ENCODE measurements at places on chromosomes 2 and 18.

- no peak for DNase-seq
Measured at GRCh38 chr18:23752796-23753195, 63.5 kb downstream of the LAMA3 start.

- DNase-seq = no peak
Measured at GRCh38 chr2:142642650-142643049, 234.8 kb upstream of the KYNU start.

DNA sequence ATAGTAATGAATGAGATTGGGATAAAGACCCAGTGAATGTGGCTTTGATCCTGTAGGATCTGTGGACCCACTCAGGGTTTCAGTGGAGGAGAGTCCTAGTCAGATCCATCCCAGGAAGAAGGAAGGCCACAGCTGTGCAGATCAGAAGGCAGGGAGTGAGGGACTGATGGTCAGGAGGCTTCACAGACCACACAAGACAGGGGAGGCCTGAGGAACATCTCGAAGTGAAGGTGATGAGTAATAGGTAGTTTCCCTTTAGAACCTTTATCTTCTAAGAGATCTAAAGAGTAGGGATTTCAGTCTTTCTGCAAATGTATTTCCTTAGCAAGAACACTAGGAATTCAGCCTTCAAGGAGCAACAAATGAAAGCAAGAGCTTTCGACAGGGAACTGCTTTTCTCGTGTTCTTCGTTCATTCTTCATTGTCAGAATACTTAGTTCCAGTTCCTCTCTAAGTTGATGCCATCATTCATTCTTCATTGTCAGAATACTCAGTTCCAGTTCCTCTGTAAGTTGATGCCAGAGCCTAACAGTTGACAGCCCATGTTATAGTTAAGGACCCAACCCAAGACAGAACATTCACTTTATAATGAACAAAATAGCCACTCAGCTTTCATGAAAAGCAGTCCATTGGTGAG, 150.2 kb upstream of the EPAS1 start:
- no peak for DNase-seq

- no peak for DNase-seq
Measured at GRCh38 chr2:18368008-18368407, 192.4 kb downstream of the RDH14 start.

GRCh38 chr2:119202610-119203310, 20.9 kb upstream of the STEAP3 start:
- no peak for DNase-seq

- no peak for DNase-seq
Measured at GRCh38 chr18:55119434-55119833, 160.2 kb upstream of the CCDC68 start.

GRCh38 chr2:210475706-210476105, 853 bp downstream of the LANCL1 start:
- no peak for DNase-seq

DNA sequence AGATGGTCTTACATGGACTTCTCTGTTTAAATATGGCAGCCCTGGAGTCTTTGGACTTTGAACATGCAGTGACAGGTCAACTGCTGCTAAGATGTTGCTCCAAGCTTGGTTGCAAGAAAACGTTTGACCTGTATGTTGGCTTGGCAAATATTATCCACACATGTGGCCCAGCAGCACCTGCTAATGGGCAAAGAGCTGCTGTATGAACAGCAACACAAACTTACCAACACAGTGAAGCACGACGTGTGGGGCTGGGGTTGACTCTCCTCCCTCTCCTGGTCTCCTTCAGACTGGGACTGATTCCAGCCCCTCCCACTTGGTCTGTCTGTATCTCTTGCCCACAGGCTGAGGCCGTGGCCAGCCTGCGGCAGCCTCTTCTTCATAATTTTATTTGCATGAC, 3.8 kb downstream of the KCNE4 start:
- DNase-seq = no peak

DNA sequence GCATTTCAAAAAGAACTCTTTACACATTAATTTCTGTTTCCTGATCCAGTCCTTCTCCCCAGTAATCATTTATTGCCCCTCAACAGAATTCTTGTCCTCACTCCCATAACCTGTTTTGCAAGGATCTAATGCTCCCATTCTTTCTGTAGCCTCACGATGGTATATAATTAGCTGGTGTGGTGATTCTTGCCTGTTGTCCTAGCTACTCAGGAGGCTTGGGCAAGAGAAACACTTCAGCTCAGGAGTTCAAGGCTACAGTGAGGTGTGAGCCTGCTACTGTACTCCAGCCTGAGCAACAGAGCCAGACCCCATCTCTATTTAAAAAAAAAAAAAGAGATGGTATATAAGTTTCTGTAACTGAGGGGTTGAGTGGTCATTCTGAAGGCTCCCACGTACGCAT, 7.7 kb upstream of the TRAPPC8 start:
- peak; percentile 6 for DNase-seq

GRCh38 chr2:234252772-234253171, 202.3 kb downstream of the SPP2 start:
- DNase-seq = no peak

DNA sequence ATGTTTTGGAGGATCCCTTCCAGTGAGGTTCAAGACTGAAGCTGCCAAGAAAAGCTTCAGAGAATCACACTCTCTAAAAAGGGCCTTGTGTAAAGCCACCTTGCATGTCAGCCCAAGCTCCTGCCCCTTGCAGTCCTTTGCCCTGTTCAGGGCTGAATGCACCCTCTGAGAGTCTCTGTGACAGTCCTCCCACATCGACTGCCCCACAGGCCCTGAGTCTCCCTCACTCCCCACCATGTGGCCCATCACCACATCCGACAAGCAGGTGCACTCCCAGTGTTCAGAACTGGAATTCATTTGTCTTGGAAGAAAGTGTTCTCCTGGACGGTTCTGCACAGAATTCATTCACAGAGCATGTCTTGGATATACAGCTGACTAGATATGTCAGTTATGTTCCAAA, 31.0 kb downstream of the BCL11A start:
- DNase-seq = no peak

- no peak for DNase-seq
Measured at GRCh38 chr18:34838669-34839068, 128.6 kb downstream of the DTNA start.

- no peak for DNase-seq
Measured at GRCh38 chr2:69080071-69080470, 67.1 kb downstream of the ANTXR1 start.

- DNase-seq = no peak
Measured at GRCh38 chr2:234457421-234457820, 39.5 kb downstream of the ARL4C start.

GRCh38 chr2:33118651-33119050, 171.9 kb downstream of the LTBP1 start:
- no peak for DNase-seq

- DNase-seq = no peak
Measured at GRCh38 chr2:99748344-99748743, 258.5 kb upstream of the REV1 start.

GRCh38 chr2:220228310-220229006, 601.0 kb downstream of the SLC4A3 start:
- no peak for DNase-seq

DNA sequence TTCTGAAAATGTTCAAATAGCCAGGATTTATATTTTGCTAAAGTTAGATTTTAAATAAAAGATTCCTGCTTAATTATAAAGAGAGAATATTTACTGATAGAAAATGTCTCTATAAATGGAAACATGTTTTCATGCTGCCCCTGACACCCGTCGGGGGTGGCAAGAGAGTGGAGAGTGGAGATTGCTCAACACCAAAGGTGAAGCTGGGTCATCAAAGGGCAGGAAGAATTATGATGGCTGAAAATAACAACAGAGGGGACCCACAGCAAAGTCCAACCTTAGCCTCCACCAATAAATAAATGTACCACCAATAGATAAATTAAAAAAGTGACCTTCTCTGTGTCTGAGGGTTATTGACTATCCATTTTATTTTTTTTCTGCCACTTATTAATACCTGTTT, 326.8 kb upstream of the GYPC start:
- no peak for DNase-seq

DNA sequence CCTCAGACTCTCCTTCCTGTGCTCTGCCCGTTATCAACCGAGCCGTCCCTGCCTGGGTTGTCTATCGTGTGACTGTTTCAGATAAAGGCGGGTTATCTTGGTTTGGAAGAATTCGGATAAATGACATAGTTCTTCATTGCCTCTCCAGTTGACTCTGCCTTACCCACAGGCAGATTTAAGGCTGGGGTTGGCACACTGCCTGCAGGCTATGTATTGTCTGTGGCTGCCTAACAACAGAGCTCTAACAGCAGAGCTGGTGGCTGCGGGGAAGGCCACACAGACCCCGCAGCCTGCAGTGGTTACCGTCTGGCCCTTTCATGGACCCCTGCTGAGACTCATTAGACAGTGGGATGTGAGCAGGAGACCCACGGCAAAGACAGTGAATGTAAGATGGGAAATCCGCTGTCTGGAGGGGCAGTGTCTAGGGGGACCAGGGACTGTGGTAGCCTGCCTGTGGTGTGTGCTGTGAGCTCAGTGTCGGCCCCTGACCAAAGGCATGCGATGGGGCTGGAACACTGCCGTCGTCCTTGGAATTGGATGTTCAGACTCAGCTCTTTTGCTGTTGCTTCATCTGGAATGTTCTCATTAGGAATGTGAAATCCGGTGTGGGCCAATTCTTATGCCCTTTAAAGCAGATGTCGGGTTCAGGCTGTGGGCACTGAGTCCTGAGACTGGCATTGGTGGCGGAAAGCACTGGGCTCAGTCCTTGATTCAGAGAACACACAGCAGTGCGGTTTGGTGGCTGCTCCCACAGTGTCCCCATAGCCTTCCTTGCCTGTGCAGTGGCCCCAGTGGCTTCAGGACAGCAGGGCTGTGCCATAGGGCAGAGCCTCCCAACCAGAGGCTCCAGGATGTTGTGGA, 44.5 kb downstream of the SH3RF3 start:
- DNase-seq = no peak

DNA sequence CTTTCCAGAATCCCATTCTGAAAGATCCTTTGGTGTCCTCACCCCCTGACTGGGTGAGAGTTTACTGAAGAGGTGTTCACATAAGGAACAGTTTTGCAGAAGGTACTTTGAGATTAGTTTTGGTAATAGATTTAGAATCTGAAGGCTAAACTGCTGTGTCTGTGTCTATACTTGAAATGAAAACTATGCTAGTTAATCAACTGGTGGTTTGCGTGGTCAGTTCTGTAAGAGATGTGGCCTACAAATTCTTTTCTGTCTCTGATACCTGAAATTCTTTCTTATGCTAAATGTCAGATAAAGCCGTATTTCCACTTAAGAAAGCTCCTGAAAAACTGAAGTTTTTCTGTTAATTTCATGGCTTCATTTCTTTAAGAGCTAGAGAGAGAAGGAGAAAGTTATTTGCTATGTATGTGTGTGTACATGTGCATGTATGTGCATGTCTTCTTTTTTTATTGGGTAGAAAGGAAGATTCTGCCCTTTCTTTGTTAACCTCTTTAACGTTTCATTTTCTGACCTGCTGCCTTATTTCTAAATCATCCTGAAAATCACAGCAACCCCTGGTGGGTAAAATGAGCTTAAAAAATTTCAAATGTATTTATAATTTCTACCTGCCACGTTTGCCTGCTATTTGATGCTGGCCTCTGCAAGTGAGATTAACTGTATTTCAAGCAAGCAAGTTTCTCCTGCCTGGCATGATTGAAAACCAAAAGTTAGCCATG, 552.0 kb upstream of the NRP2 start:
- no peak for DNase-seq

DNA sequence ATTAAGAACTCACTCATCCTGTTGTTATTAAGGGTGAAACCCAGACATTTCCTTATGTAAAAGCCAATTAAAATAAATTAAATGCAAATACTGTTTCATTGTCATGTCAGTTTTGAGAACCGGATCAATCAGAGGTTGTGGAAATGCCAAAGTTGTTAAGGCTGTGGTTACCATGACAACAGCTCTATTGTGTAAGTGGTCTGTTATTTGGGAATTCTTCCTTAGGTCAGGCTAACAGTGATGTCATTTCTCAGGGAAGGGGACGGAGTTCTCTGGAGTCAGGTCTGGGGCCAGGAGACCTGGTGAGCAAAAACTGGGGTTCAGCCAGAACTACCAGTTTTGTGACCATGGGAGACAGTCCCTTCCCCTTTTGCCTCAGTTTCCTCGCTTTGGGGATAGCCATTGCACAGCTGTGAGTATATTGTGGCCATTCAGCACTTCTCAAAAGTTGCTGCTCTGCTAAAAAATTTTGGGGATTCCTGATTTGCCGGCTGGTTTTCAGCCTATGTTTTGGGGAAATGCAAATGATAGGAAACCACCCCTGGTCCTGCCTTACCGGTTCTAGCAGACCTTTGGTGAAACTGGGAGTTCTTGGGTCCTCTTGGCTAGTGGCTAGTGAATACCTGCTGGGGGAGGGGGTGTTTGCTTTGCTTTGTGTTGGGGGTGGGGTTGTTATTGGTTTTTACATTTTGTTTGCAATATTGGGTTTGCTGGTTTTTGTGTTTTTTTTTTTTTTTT, 21.6 kb downstream of the HPCAL1 start:
- no peak for DNase-seq

GRCh38 chr2:218006741-218007140, 3.9 kb upstream of the TNS1 start:
- no peak for DNase-seq

- no peak for DNase-seq
Measured at GRCh38 chr2:233811732-233812131, 33.6 kb downstream of the MROH2A start.

DNA sequence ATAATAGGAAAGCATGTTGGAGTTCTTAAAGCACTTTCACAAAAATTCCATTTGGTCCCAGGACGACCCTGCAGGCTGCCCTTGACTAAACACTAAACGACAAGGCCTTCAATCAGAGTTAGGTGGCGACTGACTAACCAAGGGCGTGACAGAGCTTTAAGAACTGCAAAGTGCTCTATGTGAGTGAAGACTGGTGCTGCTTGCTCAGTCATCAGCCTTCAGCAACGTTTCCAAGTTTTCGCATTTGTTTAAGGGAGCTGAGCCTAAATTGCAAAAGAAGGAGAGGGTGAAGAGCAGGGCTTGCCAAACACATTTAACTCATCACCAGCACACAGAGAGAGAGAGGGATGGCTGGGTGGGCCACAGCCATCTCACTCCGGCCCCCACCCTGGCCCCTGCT, 204.7 kb upstream of the PID1 start:
- no peak for DNase-seq

DNA sequence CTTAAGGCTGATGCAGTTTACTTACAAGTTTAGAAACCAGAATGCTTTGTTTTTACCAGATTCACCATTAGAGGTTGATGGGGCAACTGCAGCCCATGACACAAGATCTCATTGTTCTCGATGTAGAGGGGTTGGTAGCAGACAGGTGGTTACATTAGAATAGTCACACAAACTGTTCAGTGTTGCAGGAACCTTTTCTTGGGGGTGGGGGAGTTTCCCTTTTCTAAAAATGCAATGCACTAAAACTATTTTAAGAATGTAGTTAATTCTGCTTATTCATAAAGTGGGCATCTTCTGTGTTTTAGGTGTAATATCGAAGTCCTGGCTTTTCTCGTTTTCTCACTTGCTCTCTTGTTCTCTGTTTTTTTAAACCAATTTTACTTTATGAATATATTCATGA, 99.4 kb upstream of the IL1R2 start:
- DNase-seq = no peak

DNA sequence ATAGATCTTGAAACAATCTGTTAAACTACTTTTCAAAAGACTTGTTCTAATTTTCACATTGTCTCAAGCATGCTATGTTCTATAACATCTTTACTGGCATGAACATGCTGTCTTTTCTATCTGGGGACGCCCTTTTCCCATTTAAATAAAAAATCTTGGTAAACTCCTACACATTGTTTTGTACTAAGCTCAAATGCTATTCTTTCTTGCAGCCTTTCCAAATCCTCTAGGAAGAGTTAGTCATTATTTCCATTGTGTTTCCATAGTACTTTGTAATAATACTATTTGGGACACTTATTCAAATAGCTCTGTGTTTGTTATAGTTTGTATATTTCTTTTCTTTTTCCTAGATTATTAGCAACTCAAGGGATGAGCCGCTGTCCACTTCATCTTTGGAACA, 828.6 kb upstream of the FSHR start:
- no peak for DNase-seq

Data from Caco-2 (cell line).